Stimulated activated CD8-positive, alpha-beta memory T cell treated with anti-CD3 and anti-CD28 coated beads, Interleukin-15, amount 100 ng/mL, for 24 hours (primary cell): ENCODE measurements at places on chromosomes 2 and 18.

GRCh38 chr18:28147674-28148171 is 29.2 kb downstream of the CDH2 start:
- no peak for DNase-seq

- peak; percentile 21 for DNase-seq
Measured at GRCh38 chr18:75208836-75209128, 157 bp downstream of the PTGR3 start.

GRCh38 chr2:118558846-118559245 is 288.6 kb downstream of the EN1 start:
- DNase-seq, result no peak

GRCh38 chr18:79971211-79971952 is 6.9 kb downstream of the HSBP1L1 start:
- no peak for DNase-seq

DNA sequence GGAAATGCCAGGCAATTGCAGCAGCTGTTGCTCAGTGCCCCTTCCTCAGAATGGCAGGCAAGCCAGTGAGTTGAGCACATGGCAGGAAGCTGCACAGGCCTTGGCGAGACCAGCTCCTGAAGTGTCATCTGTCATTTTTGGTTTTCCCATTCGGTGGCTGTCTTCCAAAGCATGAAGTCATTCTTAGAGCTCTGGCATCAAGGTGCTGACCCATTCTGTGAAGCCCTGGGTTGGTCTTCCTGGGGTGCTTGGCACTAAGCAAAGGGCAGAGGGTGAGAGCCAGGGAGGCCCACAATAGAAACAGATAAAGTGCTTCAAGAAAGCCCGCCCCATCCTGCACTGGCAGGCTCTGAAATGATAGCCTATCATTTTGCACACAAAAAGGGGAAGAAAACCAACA is 150.5 kb downstream of the VAPA start:
- no peak for DNase-seq

DNA sequence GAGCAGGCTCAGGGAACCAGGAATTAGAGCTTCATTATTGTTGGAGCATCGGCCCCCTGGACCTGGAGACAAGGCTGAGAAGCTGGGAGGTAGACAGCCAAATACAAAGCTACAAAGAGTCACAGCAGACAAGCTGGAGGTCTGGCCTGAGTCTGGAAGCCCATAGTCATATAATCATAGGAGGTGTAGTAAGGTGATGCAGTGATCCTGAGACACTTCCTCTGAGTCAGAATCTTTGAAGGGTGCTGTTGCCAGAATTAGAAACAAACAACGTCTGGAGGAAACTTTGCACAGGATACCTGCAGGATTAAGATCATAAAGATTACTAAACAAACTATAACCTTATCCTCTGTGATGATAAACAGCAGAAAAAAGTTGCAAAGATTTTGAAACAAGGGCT is 213.8 kb downstream of the DSC3 start:
- no peak for DNase-seq

GRCh38 chr2:218228366-218229090 is 11.5 kb downstream of the ARPC2 start:
- no peak for DNase-seq

DNA sequence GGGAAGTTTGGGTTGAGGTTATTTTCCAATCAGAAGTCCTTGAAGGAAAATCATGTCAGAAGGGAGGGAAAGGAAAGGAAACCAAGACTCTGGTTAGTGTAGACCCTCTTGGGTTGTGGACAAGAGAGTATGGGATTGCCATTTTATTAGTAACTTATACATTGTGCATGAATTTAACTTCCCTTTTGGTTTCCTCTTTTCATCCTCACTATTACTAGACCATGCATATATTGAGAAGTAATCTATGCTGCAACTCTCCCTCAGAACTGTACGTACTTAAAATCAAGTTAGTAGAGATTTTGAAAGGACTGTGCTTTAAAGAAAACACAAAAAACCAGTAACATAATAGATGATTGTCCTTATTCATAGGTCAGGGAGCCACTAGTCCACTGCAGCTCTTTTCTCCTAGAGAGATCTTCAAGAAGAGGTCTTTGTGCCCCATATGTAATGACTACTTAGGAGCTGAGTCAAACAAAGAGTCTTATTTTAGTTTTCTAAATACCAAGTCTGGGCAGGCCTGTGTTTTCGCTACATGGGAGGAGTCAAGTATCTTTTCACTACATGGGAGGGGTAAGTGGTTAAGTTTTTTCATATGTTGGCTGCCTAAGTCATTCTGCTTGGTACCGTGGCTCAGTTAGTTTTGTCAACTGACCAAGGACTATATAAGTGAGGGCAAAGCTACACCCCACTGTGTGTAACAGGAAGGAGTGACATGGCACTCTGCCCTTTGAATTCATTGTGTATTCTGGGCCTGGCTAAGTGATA is 25.2 kb upstream of the FAM117B start:
- no peak for DNase-seq

DNA sequence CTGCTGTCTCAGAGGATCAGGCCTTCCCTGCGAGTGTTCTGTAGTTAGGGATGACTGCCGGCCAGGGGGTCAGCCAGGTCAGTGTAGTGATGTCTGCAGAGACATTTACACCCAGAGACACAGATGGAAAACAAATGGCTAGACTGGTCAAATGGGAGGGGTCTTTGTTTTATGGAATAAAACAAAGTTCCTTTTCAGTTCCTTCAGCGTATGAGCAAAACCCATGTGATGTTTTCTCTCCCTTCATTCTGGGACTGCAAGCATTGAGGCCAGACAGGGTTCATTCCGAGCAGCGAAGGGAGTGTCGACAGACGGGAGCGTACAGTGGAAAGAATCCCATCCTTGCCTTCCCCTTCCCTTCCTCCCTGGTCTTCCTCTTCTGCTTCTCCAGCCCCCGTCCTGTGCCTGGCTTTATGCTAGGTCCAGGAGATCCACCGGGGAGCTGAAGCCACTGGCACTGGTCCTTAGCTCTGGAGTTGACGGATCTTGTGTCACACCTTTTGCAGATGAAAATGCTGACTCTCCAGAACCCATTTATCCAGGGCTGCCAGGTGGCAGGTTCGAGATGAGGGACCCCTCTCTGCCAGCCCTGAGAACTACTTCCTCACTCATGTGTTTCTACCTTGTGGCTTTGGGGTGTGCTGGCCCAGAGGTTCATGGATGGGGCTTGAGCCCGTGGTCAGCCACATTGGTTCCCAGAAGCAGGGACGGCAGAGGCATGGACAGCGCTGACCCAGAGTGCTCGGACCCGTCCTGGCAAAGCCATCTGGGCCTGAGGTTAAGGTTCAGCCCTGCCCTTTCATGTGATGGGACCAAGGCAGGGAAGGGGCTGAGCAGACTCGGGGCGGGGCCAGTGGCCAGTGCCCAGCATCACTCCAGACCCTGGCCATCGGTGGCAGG is 24.2 kb downstream of the ITGB1BP1 start:
- DNase-seq, result no peak

DNA sequence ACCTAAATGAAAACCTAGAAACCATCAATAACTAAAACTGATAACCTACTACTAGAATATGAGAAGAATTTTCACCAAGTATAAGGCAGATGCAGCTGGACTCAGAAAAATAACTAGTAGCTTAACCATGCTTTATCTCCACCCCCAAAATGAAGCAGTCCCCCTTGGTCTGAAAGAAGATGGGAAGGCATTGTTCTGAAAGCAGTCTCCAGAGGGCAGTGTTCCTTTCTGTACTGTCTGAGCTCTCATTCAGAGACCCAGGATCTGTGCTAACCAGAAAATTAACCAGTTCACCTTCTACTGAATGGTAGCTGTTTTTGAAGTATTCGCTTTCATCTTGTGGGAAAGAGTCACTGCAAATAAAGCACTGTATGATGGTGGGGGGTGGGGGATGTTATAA is 273.0 kb downstream of the PDE11A start:
- DNase-seq, result no peak
